ENCODE measurements at places on chromosomes 4 and X.

GRCh38 chr4:180665481-180665880 is 1577.7 kb upstream of the TENM3 start:
- DNase-seq = no peak

- no peak for DNase-seq
Observed at GRCh38 chrX:50594788-50595187, 124.2 kb upstream of the DGKK start.

DNA sequence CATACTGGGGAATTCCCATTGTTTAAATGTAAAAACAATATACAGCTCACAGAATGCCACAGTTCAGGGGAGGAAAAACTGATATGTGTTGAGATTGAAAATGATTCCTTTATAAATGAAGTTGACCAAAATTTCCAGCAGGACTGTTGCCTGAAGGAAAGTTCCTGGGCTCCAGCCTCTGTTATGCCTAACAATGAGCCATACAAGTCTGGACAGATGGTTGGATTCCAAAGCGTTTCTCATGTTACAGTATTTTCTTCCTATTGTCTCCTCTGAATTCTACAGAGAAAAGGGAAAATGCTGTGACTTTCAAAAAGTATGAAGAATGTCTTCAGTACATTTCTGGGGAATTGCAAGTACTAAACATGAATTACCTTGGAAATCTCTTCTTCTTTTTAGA is 73.3 kb downstream of the ALPK1 start:
- DNase-seq = peak; percentile 24

DNA sequence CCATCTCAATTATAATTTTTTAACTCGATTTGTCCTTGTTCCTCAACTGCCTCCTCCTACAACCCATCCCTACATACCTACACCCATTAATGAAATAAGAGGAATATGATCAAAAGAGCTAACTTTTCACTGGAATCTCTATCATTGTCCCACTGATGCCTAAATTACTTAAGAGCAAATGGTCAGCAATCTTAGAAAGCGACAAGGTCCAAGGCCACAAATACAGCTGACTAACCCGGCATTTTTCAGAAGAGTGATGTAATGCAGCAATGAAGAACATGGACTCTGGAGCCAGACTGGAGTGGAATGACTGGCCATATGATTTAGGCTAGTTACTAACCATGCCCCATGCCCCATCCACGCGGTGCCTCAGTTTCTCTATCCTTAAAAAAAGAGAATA is 56.2 kb downstream of the PPA2 start:
- DNase-seq = no peak

GRCh38 chrX:138001226-138001625 is 435.3 kb downstream of the ZIC3 start:
- no peak for DNase-seq

- DNase-seq = no peak
Observed at GRCh38 chr4:101292214-101292613, 55.1 kb downstream of the PPP3CA start.

DNA sequence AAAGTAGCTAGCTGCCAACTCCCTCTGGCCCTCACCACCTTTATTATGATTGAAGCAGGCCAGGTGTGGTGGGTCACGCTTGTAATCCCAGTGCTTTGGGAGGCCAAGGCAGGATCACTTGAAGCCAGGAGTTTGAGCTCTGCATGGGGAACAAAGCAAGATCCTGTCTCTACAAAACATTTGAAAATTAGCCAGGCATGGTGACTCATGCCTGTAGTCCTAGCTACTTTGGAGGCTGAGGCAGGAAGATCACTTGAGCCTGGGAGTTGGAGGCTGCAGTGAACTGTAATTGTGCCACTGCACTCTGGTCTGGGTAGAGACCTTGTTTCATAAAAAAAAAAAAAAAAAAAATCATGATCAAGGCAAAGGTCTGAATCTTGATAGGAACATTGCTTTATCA is 467.0 kb upstream of the DIPK2B start:
- DNase-seq = no peak

GRCh38 chr4:70958681-70959080 is 34.8 kb upstream of the DCK start:
- DNase-seq = peak; percentile 53

DNA sequence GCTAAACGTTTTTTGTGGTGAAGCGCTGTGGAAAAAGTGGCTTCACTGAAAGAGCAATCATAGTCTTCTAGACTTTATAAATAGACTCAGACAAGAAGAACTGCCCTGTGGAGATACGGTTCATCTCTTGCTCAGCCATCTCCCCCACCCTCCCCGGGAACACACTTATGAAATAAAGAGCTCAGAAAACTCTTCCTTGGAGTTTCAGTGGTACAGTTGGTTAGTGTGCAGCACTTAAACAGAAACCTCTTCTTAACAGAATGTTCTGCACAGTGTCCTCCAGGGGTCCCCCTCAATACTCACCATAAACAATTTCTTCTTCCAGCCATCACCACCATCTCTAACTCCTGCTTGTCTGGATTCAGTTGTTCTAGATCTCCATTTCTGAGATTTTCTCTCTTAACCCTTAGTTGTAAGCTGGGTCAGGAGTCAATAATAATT is 313.0 kb downstream of the ARHGAP10 start:
- DNase-seq = peak; percentile 27

- DNase-seq = no peak
Observed at GRCh38 chr4:102640669-102641068, 120.1 kb downstream of the MANBA start.

GRCh38 chrX:153406011-153406410 is 4.9 kb upstream of the PNMA6E start:
- DNase-seq = no peak

- peak; percentile 62 for DNase-seq
Observed at GRCh38 chr4:55378617-55379467, 16.9 kb upstream of the TMEM165 start.

- peak; percentile 69 for DNase-seq
Observed at GRCh38 chrX:114344756-114345349, 239.0 kb upstream of the HTR2C start.

DNA sequence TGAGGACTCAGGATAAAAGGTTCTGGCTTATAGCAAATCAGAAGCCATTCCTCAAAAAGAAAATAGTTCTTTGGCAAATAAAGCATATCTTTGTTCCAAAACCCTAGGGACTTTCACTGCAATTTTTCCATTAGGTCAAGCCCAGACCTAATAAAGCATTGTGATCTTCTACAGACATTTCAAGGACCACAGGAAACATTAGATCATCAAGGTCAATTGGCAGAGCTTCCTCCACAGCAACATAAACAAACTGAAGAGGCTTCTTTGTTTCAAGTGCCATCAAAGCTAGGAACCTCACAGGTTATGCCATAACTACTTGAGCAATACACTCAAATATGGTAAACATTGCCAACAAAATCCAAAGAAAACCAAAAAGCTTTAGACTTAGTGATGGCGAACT is 144.9 kb downstream of the ANXA5 start:
- DNase-seq = no peak

DNA sequence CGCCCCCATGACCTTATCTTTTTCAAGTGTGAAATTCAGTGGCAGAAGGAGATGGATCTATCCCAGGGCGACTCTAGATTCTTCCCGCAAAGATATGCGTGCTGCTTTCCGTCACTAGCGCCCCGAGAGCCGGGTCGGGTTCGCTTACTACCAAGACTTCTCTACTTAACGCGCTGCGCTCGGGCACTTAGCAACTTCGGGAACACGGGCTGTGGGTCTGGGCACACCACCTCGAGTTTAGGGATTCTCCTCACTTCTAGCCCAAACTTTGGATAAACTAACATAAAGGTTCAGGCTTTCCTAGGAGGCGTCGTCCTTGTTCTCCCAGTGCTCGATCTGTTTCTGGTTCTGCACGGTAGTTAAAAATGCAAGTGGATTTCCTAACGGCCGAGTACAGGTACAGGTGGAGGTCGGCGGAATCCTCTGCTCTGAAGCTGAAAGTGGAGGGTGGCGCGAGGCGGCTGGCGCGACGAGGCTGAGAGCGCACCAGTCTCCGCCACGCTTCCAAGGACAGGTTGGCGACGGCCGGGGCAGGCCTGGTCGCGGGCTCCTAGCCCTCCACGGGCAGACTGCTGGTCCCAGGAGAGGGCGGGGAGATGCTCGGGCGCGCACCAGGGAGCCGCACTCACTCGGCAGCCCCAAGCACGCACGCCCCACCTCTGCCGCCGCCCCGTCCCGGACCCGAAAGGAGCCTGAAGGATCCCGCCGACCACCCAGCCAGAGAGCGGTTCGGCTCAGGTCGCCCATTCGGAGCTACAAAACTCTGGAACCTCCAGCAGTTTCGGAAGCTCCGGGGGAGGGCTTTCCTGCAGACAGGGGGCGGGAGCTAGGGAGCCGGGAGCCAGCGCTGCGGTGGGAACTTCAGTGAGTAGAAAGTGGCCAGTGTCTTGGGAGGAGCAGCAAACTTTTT is 100.8 kb upstream of the TENM3 start:
- DNase-seq = no peak

DNA sequence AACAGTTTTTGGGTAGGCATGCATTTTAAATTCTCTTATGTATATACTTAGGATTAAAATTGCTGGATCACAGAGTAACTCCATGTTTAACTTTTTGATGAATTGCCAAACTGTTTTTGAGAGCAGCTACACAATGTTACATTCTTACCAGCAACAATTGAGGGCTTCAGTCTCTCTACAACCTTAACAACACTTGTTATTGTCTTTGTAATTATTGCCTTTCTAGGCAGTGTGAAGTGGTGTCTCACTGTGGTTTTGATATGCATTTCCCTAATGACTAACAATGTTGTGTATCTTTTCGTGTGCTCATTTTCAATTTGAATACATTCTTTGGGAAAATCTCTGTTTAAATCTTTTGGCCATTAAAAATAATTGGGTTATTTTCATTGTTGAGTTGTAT is 17.3 kb upstream of the F11 start:
- DNase-seq = peak; percentile 26

DNA sequence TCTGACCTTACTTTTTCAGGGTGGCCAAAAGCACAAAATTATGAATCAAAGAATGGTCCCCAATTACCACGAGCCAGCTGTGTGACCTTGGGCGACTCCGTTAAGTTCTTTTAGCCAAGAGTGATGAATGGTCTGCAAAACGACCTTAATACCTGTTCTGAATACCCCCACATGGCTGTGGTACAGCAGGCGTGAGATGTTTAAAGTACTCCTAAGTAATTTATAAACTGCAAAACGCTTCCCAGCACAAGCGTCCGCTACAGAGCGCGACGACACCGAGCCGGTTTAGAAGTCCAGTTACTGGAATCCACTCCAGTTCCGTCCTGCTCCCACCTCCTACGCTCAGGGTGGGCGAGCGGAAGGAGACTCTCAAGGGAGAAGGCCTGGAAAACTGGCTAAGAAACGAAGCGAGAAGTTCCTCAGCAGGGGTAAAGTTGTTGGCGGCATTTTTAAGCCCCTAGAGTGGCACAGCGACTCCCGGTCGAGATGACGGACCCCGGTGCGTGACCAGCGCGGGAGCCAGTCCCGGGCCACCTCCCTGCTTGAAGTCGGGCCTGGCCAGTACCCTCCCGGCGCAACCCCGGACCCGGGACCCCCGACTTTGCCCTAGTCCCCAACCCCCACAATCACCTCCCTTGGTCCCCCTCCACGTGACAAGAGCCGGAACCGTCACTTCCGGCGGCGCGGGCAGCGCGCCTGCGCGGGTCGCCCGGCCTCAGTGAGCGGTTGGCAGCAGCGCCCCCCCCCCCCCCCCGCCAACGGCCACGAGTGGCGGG is 659 bp upstream of the BMP2K start:
- DNase-seq = peak; percentile 78

- no peak for DNase-seq
Observed at GRCh38 chr4:125389713-125390112, 75.0 kb downstream of the FAT4 start.

DNA sequence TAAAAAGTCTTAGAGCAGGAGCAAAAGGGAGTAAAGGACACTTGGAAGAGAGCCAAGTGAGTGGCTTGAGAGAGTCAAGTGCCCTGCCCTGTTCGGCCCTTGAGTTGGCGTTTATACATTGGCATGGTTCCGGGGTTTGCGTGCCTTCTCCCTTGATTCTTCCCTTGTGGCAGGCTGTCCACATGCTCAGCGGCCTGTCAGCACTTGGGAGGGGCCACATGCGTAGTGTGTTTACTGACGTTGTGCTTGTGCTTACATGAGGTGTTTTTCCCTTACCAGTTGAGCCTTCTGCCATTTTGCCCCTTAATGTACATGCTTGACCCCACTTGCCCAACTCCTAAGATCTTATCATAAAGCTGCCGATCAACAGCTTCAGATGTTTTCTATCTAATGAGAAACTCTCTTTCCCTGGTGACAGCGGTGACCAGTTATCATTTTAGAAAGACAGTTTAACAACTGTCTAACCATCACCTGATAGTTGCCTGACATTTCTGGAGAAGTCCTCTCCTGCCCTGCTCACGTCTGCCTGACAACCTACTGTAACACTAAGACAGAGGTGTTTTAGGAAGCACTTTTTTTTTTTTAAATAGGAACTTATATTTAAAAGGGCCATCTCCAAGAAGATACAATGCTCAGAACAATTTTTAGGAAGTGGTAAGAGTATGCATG is 49.5 kb upstream of the GC start:
- peak; percentile 1 for DNase-seq

- DNase-seq = no peak
Observed at GRCh38 chr4:176818531-176818930, 25.8 kb upstream of the VEGFC start.

DNA sequence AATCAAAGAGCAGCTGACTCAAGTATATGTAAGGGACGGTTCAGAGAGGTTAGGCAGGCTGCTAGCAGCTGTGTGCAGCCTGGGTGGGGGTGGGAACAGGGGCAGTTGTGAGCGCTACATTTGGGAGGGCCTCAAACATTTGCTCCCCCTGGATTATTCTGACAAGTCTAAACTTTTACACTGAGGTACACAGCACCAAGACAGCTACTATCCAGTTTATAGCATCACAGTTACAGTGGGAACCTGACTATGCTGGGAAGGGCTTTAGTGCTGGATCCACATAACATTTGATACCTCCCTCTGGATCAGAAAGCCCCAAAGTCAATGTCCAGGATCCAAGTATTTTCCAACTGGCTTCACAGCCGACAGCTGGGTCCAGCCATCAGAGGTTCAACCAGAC is 55.8 kb upstream of the GIMD1 start:
- no peak for DNase-seq

DNA sequence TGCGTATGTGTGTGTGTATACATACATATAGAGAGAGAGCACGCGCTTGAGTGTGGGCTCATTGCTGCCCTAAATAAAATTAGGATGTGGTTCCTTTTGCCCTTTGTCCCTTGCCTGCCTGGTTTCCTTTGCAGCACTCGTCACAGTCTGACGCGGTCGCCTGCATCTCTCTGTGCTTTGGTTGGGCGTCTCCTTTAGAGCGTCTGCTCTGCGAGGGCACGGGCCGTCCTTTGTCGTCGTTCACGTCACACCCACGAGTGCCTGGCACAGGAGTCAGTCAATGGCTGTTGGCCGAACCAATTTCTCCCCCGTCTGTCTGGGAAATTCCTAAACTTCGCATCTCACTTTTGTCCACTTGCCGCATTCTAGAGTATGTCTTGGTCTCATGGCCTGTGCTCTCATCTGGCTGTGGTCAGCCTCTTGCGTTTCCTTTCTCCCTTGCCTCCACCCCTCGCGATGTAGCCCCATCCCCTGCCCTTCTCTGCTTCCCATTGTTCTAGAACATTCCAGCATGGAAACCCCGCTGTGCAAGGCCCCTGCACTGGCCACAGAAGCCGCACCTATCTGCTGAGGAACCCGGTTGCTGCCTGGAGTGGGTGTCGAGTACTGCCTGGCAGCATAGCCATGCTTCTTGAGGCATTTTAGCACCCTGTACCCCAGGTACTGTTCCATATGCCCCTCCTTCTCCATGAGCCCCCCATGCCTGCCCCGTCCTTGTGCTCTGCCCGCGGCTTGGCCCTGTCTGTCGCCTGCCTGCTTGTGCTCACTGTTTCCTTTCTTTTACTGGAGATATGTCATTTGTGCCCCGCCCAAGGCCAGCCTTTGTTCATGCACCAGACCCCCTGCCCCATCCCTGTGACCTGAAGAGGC is 8.0 kb downstream of the MAEA start:
- DNase-seq = no peak

- DNase-seq = no peak
Observed at GRCh38 chr4:88952081-88952480, 104.9 kb downstream of the FAM13A start.

Measured in SK-MEL-5 (cell line).